Head of caudate nucleus (tissue), 42 donors: ENCODE measurements at places on chromosomes 11 and 22.

- peak; percentile 55 for DNase-seq
Measured at GRCh38 chr22:17705951-17706900, 67.7 kb downstream of the BCL2L13 start.

- no peak for DNase-seq
Measured at GRCh38 chr11:113613619-113614018, 92.5 kb downstream of the TMPRSS5 start.

GRCh38 chr11:125414121-125414520, 81.9 kb downstream of the FEZ1 start:
- DNase-seq: no peak

DNA sequence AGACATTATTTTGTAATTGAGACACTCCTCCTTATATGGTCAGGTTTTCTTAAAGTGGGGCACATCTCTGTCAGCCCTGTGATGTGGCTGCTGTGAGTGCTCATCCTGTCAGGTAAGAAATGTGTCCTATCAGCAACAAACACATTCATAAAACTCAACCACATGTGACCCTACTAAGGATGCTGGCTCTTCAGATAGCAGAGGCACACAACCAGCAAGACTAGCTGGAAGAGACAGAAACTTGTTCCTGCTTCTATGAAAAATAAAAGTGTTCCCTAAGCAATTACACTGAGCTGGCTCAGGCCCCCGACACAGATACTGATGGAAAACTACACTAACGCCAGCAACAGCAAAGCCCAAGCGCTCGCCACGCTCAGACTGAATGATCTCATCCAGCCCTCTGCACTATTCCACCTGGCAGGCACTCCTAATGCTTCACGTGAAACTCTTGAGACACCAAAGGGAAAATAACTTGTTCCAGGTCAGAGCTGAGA, 49.8 kb upstream of the CYP2D6 start:
- peak; percentile 17 for DNase-seq

- no peak for DNase-seq
Measured at GRCh38 chr22:38820020-38820419, 23.8 kb downstream of the NPTXR start.
